GM04504 (cell line): ENCODE measurements at places on chromosomes 7 and 10.

DNA sequence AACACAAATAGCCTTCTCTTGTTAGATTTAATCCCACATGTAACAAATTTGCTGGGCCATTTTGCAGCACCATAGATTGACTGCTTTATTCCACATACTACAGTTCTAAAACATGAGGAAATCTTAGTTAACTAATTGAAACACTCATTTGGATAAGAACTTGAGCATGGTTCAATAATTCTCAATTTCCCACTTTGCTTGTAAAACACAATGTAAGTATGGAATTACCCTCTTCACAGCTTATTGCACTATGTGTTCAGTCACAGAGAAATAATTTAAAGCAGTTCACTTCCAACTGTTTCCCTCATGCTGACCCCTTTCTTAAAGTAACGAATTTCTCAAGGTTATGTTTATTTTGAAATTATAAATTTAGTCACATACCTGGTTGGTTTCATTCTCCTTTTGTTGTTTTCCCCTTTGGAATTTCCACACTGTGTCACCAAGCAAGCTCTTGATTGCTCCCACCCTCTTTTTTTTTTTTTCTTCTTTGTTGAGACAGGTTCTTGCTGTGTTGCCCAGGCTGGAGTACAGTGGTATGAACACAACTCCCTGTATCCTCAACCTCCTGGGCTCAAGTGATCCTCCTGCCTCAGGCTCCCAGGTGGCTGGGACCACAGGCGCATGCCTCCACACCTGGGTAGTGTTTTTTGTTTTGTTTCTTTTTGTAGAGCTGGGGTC lies 425.4 kb downstream of the EXOC4 start:
- no peak for DNase-seq

- no peak for DNase-seq
Observed at GRCh38 chr7:52211930-52212329, 823.5 kb upstream of the POM121L12 start.

GRCh38 chr10:22737587-22737986 lies 23.2 kb upstream of the PIP4K2A start:
- DNase-seq: no peak

- no peak for DNase-seq
Observed at GRCh38 chr10:120641695-120642094, 184.7 kb downstream of the PLPP4 start.

GRCh38 chr7:156024201-156024600 lies 211.9 kb upstream of the SHH start:
- no peak for DNase-seq

GRCh38 chr7:83782628-83783027 lies 133.7 kb upstream of the SEMA3E start:
- DNase-seq: no peak

GRCh38 chr10:71368176-71368575 lies 28.5 kb upstream of the CDH23 start:
- DNase-seq: no peak

GRCh38 chr7:13948019-13948801 lies 41.3 kb downstream of the ETV1 start:
- no peak for DNase-seq

DNA sequence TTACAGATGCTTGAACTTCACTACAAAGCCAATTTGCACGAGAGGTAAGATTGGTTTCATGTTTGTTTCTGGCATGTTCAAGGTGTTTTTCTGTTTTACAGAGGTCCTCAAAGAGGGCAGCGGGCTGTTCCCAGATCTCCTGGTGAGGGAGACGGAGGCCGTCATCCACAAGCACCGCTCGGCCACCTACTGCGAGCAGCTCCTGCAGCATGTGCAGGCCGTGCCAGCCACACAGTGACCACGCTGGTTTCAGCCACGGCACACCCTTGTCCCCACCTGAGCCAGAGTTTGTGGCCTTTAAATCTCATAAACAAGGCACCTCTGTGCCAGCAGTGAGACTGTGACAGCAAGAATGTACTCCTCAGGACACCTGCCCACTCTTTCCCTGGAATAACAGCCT lies 46.9 kb upstream of the SUN1 start:
- no peak for DNase-seq

DNA sequence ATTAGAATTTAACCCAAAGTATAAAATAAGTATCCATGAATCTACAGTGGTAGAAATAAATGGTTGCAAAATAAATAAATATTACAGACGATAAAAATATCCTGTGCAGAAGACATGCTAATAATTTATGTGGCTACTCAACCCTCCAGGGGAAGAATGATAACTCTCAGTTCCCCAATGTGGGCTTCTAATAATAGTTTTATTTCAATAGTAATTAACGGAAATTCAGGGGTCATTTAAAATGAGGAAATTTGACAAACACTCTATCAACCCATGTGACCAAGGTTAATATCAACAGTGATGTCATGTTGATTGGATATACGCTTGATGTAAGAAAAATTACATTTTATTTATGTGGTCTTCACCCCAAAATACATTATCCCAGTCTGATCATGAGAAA lies 1082.6 kb upstream of the LRRTM3 start:
- DNase-seq: no peak

GRCh38 chr10:88114368-88114767 lies 250.9 kb downstream of the PTEN start:
- DNase-seq: no peak

DNA sequence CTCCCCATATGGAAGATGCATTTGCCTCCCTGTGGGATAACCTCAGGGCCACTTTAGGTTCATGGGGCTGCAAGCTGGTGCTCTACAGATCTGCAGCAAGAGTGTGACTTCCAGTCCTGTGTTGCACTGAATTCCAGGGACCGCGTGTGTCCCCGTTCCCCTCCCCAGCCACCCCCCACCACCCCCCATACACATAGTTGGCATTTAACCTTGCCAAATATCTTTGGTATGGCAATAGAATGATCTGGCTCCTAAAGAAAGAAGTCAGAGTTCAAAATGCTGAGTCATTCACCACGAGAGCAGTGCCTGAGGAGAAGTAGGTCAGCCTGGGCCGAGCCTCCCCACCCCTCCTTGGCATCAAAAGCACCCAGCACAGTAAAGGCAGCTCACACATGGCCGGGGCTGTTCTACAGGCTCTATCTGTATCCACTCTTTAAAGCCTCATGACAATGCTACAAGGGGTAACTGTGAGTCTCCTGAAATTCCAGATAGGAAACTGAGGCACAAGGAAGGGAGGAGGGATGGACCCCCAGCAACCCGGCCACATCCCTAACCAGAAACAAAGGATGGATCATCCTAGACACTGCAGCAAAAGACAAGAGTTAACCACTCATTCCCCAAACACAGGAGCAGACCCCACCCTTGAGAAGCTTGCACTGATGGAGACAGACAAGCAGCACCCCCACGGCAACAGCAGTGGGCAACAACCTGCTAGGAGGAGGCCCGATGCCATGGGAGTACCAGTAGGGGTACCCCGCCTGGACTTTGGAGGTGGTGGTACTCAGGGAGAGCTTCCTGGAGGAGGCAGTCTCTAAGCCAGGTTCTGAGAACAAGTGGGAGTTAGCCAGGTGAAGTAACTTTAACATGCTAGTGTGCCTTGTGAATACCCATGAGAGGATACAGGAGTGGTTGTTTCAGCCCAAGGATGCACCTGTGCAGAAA lies 70.3 kb upstream of the NANOS1 start:
- peak; percentile 42 for DNase-seq

- no peak for DNase-seq
Observed at GRCh38 chr10:84890706-84891105, 562.3 kb downstream of the CCSER2 start.

GRCh38 chr7:140206616-140207389 lies 30.0 kb upstream of the KDM7A start:
- DNase-seq: no peak

- DNase-seq: no peak
Observed at GRCh38 chr7:127920787-127921438, 110.3 kb downstream of the LRRC4 start.
